ENCODE measurements at places on chromosomes 2 and 18.

DNA sequence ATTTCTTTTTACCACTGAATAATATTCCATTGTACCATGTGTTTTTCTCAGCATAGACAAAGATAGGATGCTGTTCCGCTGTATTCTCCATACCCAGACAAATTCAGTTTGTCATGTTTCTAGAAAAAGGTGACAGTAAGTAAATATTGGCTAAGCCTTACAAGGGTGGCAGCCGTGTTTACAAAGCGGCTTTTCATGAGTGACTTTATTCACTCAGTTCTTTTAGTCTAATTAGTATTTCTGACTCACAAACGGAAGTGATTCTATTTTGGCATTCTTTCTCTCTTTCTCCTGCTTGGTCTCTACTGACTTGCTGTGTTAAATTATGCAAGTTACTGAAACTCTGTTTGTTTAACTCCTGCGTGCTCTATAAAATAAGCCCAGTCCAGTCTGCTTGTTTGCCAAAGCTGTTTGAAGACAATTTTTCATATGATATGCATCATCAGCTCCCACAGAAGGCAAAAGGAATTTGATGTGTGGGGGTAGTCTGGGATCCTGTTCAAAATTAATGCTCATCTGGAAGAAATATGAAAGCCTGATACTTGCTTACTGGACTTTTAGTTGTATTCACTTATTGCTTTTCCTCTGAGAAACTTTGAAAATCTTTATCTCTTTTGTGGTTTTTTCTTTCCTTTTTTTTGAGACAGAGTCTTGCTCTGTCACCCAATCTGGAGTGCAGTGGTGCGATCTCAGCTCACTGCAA lies 2.3 kb upstream of the PLEKHH2 start:
- no peak for DNase-seq

- DNase-seq: peak; percentile 61
Measured at GRCh38 chr2:9779596-9780264, 63.5 kb upstream of the TAF1B start.

DNA sequence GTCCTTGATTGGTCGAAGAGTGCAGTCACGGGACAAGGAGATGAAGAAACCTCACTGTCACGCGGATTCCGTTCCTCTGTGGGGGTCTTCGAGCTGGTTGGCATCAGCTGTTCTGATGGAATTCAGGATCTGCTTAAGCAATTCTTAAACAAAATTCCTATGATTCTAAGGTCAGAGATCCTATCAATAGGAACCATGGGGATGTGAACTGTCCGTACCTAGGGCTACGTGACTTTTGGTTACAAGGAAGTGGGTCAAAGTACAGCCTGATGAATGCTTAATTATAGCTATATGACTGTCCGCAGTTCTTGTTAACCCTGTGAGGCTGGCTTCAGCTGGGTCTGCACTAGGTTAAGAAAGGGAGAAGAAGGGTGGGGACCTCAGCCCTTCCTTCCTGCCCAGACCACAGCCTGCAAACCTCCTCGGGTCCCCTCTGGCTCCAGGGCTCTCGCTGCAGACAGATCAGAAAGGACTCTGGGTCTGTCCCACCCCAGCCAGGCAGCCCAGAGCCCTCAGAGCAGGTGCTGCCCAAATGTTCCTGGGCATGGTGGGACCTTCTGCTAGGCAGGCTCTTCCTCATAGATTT lies 44.2 kb upstream of the TAF1B start:
- no peak for DNase-seq

DNA sequence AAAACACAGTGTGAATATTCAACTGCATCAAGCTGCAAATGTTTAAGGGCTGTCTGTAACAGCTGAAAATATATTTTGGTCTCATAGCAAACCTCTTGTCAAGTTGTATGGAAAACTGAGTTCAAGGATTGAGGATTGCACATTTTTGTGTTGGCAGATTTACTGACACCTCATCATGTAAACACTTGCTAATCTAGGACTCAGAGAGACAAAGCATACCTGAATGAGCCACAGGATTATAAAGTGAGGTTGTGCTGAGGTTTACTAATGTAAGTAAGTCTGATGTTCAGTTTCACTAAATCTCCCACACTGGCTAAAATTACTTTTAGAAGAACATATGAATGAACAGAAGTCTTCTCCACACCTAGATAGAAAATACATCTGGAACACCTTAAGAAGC lies 1993.1 kb upstream of the CELF4 start:
- DNase-seq: no peak

GRCh38 chr18:36817039-36817438 lies 11.8 kb downstream of the TPGS2 start:
- no peak for DNase-seq

- no peak for DNase-seq
Measured at GRCh38 chr2:28164280-28164801, 228.3 kb upstream of the FOSL2 start.

- DNase-seq: no peak
Measured at GRCh38 chr2:95354469-95354901, 48.0 kb upstream of the FAHD2A start.

DNA sequence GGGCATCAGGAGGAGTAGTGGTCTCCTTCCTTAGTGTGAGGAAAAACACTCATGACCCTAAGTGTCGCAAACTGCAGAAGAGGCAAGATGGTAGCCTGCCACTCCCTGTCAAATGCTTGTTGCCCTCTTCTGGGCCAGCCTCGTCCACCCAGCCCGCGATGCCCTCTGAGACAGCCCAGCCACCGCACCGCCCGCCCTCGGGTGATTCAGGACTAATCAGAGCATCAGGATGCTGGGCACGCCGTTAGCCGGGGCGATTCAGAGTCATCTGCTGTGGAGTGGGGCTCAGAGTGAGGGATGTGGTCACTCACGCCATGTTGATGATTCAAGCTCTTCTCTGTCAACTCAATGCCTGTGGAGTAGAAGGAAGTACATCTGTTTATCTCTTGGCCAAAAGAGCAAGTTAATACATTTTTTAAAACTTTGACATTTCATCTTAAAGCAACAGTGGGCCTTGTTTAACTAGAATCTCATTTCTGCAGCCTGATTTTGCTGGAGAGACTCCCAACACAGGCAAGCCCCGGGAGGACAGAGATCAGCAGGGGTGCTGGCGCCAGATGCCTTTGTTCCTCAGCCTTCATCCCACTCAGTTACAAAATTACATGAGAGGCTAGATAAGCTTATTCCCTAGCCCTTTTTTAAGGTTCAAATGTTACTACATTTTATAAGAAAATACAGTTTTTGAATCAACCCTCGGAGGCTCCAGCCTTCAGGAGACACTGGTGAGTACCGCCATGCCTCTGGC lies 79.0 kb downstream of the TMEM18 start:
- DNase-seq: no peak

- DNase-seq: no peak
Measured at GRCh38 chr2:212022966-212023365, 515.6 kb downstream of the ERBB4 start.

DNA sequence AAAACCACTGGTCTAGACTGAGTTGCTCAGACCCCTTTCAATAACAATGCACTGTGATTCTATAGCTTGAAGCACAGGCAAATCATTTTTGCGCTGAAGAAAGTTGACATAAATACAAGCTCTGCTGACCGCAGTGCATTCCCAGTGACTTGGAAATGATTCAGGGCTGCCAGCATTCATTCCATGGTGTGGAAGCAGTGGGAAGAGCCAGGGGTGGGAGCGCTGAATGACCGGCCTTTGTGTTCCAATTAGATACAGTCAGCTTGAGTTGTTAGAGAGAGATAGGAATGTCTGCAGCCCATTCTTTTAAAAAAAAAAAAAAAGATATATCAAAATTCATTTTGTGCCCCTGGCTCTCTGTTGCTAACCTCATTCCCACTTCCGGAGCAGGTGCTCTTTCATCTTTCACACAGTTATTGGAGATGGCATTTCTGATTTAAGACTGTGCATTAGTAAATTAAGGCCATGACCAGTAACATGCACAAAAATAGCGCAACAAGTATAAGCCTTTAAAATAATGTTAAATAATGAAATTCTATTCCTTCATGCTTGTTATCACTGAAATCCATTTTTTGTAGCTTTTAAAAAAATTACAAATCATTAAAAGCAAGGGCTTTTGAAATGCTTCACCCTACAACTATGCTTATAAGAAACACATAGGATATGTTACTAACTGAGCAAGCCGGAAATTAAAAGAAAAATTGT lies 59.4 kb upstream of the CTLA4 start:
- no peak for DNase-seq

DNA sequence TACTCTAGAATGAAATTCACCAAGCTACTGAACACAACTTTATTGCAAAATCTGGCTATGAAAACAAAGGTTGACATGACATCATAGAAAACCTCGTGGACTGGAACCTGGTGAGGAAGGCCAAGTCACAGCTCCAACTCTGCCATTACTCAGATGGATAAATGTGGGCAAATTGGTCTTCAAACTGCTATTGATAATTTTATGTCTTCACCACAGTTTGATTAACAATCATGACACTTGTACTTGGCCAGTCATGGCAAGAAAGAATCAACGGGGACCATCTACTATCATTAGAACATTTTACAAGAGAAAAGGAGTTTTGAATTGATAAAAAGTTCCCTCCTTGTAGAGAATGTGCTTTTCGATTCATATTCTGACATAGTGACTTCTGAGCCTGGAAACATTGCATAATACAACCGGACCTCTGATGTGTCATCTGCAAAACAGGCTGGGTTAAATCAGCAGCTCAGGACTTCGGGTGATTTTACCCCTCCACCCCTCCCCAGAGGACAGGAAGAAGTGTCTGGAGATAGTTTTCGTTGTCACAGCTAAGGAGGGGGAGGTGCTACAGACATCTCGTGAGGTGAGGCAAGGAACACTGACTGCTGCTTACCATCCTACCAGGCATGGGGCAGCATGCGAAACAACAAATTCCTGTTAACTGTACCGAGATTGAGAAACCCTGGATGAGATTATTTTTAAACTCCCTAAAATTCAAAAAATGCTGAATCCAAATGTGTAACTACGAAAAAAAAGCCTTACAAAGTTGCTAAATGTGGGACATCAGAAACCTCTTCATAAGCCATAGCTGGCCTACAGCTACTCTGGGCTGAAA lies 8.4 kb downstream of the L3MBTL4 start:
- DNase-seq: no peak

DNA sequence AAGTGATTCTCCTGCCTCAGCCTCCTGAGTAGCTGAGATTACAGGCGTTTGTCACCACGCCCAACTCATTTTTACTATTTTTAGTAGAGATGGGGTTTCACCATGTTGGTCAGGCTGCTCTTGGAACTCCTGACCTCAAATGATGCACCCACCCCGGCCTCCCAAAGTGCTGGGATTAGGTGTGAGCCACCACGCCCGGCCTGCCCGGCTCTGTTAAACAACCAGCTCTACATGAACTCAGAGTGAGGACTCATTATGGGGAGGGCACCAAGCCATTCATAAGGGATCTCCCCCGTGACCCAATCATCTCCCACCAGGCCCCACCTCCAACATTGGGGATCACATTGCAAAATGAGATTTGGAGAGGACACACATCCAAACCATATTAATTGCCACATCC lies 8.8 kb downstream of the ATIC start:
- no peak for DNase-seq

DNA sequence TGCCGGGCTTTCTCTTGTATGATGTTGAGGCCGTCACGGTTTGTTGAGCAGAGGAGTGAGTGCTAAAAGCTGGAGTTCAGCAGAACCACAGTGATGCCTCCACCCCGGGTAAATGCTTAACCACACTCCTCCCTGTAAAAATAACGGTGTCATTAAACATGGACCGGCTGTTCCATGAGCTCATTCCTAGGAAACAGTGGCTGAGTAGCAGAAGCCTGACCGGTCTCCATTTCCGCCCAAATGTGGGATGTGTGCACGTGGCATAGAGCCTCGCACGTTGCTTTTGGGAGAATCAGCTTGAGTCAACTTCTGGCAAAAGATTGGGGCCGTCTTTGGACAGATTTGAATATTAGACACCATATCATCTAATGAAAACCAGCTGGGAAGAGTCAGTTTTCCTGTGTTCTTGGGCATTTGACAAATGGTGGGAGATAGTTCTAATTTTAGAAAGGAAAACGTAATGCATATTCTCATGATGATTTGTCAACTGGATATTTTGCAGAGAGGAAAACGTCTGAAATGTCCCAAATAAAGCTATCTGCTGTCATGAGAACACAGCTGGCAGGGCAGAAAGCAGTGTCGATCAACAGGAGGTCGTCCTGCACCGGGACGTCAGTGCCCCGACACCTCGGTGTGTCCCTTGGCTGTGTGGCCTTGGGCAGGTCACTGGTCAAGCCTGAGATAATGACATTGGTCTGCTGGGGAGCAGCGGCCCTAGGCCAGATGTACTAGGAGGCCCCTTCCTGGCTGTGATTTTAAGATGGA lies 42.4 kb downstream of the LRRFIP1 start:
- DNase-seq: no peak

DNA sequence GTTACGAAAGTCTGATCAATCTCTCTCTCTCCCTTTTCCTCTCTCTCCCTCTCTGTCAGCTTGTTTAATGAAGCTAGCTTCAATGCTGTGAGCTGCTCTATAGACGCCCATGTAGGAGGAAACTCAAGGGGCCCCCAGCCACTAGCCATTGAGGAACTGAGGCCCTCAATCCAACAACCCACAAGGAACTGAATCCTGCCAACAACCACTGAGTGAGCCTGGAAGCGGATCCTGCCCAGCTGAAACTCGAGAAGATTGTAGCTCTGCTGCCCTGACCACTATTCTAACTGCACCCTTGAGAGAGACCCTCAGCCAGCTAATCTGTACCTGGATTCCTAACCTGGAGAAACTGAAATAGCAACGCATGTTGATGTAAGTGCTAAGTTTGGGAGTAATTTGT lies 129.2 kb downstream of the BCL11A start:
- DNase-seq: no peak

DNA sequence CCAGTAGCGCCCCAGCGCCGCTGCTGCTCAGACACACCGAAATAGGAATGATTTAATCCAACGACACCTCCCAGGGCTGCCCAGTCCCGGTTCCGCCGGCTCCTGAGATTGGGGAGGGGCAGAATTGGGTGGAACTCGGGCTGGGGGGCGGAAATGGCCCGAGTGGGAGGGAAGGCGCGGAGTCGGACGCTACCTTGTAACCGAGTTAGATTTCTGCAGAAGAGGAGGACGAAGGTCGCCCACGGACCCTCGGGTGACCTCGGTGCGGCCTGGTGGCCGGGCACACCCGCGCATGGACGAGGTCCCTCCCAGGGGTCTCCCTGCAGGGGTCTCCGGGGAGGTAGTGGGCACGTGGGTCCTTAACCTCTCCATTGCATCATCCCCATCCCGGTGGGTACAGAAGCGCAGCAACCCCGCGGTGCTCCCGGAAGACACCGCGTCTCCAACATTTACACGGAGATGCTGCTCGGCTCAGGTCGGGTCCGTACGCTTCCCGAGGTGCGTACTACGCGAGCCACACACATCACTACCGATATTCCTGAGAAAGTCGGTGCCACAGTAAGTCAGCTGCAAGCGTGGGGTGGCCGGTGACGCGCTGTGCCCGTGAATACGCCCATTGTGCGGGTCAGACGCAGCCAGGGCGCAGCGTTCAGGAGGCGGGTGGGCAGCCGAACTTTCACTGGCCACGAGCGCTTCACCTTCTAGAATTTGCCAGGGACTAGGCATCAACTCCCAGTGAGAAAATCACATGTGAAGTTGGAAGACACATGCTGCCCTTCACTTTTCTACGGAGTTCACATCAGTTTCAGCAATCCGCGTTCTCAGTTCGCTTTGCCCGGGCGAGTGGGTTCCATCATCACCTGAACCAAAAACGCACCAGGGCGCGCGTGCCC lies 3.0 kb downstream of the ZNF516 start:
- DNase-seq: peak; percentile 37

All from CD4-positive, alpha-beta T cell treated with Interleukin-6 for 4 hours (primary cell).